CD4-positive, alpha-beta memory T cell (primary cell): ENCODE measurements at places on chromosomes 16 and 17.

GRCh38 chr17:77571155-77571981, 387.1 kb upstream of the TNRC6C start:
- peak; percentile 8 for DNase-seq

DNA sequence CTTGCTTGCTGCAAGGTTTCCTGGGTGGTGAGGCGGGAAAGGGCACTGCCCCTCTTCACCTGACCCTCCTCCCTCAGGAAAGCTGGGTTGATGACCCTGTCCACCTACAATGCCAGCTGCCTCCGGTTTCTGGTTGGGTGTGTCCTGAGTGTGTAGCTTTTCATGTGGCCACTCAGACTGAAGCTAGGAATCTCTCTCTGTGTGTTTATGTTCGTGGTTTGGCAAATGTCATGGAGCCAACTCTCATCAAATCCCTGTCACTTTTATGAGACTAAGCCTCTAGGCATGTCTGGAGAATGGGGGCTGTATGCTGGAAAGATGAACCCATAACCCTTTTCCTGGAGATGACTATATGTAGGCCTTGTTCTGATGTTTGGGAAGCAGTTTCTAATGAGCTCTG, 17.1 kb downstream of the PLEKHG4 start:
- no peak for DNase-seq

DNA sequence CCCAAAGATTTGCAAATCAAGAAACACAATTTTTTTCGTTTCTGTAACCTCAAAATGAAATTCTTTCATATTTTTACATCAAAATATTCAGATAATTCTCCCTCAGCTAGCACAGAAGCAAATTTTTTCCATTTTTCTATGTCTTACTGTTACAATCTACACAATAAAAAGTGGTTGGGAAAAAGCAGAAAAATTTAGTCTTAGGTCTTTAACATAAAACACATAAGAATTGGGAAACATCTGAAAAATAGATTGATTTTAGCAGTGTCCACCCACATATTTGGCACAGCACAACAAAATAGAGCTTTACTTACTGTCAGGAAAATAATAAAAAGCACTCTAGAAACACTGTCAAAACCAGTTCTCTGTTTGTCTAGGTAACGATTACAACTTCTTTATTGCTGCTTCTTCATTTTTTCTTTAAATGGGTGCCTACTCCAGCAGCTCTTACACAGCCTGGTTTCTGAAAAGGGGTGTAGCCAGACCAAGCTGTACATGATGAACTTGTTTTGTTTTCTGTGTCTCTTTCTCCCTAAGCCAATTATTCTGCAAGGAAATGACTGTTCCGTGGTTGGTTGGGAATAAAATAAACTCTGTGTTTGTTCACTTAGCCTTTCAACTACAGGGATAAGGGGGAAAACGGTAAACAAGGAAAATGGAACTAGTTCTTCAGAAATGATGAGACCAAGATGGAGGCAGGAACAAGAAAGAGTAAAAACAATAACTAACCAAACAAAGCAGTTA, at the start of gene ABCA6:
ABCA6 (minus strand) TSS at position 465 of the 744 bp plus-strand sequence. CDS start 1,192 bp downstream, outside the sequence.
- DNase-seq = no peak

- DNase-seq = no peak
These were observed 184.9 kb upstream of the CDH11 start for GRCh38 chr16:65306722-65307121.

GRCh38 chr16:27991876-27992275, 71.6 kb downstream of the GSG1L start:
- no peak for DNase-seq

GRCh38 chr17:10046786-10047785, 142.0 kb upstream of the RCVRN start:
- DNase-seq = no peak

DNA sequence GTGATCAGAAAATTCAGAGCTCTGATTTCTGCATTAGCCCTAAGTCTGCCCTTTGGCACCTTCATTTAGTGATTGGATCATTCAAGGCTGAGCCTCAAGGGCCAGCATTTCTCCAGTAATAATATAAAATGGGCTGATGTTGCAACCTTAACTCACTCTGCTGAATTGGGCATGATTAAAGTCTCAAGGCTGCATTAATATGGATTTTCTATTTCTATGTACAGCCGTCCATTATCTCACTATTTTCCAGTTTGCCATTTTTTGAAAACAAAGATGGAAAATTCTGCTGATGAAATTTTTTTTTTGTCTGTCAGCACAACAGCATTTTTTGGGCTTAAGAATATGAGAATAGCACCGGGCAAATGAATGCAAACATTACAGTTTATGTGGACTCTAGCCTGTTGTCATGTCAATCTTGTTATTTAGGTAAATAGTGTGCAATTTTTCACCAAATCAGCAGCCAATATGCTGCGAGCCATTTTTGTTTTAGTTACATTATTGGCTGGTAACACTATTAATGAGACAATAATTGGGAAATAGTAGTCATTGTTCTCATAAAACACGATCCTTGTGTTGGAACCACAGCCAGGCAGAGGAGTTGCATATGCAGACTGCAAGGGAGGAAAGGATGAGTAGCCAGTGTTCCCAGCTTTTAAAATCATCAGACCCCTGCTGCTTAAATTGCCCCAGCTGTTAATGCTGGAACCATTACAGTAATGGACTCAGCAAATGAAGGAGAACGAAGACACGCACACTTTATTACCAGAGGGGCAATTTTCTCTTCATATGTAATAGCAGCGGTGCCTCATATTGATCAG, 10.5 kb downstream of the FTO start:
- DNase-seq = no peak

- DNase-seq = peak; percentile 22
These were observed 16.1 kb downstream of the CCR7 start for GRCh38 chr17:40548982-40549685.

DNA sequence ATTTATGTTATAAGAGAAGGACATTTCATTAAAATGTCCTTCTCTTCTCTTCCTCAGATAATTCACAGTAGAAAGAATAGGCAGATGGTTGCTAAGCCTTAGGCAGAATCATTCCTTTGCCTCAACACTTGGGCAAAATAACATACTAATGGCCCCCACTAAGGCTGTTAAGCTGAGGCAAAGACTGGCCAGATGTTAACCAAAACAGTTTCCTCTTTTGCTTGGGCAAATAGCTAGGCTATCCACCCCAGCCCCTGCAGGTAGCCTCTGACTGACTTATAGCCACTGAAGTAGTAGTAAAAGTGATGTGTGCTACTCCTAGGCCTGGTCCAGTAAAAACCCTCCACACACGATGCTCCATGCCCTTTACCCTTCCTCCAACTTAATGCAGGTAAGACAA, 55.2 kb downstream of the SPAG9 start:
- no peak for DNase-seq

DNA sequence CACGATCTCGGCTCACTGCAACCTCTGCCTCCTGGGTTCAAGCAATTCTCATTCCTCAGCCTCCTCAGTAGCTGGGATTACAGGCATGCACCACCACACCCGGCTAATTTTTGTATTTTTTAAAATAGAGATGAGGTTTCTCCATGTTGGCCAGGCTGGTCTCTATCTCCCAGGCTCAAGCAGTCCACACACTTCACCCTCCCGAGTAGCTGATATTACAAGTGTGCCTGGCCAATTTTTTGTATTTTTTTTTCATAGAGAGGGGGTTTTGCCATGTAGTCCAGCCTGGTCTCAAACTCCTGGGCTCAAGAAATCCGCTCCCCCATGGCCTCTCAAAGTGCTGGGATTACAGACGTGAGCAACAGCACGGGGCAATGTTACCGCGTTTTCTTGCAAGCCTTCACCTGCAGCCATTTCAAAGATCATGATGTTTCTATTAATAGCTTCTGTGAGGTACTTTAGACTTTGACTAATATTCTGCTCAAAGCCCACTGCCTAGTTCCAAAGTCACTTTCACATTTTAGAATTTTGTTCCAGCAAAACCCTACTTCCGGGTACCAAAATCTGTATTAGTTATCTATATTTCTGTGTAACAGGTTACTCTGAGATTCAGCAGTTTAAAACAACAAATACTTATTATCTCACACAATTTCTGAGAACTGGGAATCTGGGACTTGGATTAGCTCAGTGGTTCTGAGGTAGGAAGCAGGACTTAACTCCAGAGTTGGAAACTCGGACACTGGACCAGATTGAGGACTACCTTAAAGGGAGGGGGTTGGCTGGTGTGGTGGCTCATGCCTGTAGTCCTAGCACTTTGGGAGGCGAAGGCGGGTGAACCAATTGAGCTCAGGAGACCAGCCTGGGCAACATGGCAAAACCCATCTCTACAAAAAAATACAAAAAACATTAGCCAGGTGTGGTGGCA, 12.0 kb upstream of the MED13 start:
- DNase-seq = no peak

DNA sequence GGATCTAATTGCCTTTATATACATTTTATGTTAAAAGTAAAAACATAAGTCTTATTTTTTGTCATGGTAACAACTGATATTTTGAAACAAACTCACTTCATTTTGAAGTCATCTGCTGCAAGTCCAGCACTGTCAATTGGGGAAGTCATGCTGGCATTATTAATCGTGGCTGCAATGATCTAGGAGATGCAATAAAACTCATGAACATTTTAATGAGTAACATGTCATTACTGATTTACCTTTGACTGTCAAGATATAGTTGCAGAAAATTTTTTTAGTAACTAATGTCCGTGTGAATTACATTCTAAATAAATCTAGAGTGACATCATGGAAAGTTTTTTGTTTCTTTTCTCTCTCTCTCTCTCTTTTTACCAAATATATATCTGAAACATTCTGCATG, 17.3 kb upstream of the KRT24 start:
- no peak for DNase-seq

- DNase-seq = no peak
These were observed 60.8 kb downstream of the WIPI1 start for GRCh38 chr17:68396226-68397107.
